ENCODE measurements at places on chromosomes 6 and 20.

GRCh38 chr6:75012018-75012417, 193.8 kb downstream of the COL12A1 start:
- no peak for DNase-seq

GRCh38 chr6:134034478-134034877, 17.9 kb downstream of the SLC2A12 start:
- no peak for DNase-seq

GRCh38 chr6:16681260-16681873, 79.9 kb downstream of the ATXN1 start:
- DNase-seq = no peak

DNA sequence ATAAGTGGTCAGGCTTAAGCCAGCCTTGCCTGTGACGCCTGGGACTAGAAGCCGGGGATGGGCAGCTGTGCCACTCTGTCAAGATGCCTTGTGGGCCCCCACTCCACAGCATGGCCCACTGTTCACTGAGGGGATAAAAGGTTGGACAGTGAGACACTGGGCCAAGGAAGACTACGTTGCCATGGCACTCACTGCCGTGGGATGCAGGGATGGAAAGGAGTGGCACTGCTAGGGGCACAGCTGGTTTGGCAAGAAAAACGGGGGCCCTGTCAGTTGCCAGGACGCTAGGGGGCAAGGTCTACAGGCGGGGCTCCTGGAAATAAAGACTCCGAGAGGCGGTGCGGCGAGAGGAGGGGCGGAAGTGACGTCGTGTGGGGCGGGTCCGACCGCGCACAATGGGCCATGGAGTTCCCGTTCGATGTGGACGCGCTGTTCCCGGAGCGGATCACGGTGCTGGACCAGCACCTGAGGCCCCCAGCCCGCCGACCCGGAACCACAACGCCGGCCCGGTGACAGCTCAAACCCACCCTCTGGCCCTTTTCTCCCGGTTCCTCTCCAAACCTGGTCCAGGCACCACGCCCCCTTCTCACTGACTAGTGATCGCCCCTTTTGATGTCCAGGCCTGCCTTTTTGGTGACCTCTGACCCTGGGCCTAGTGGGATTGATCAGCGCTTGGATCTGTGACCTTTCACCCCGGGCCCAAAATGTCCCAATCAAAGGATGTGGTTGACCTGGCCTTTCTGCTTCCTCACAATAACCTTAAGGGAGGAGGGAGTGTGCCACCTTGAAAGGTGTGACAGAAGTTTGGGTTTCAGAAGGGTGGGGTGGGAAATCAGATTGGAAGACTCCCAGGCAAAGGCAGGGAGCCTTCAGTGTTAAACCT, at the start of gene ATAT1:
ATAT1 (plus strand) TSS at position 391 of the 883 bp plus-strand sequence.
- peak; percentile 82 for DNase-seq

Measured in CD8-positive, alpha-beta T cell (primary cell).